ENCODE measurements at places on chromosomes 4 and X. TPM values are rescaled to one million over a fixed set of nuclear protein-coding genes. Genes with fewer than 3 reads are reported as not detected.
A peak's percentile ranks its signal among the peaks of the same experiment; 100 is the strongest.

The MAGEA8 gene
- total RNA-seq = not detected

The GPR143 gene
- not detected for total RNA-seq

The DCAF4L1 gene
- not detected for total RNA-seq

The TMEM271 gene
- not detected for total RNA-seq

DNA sequence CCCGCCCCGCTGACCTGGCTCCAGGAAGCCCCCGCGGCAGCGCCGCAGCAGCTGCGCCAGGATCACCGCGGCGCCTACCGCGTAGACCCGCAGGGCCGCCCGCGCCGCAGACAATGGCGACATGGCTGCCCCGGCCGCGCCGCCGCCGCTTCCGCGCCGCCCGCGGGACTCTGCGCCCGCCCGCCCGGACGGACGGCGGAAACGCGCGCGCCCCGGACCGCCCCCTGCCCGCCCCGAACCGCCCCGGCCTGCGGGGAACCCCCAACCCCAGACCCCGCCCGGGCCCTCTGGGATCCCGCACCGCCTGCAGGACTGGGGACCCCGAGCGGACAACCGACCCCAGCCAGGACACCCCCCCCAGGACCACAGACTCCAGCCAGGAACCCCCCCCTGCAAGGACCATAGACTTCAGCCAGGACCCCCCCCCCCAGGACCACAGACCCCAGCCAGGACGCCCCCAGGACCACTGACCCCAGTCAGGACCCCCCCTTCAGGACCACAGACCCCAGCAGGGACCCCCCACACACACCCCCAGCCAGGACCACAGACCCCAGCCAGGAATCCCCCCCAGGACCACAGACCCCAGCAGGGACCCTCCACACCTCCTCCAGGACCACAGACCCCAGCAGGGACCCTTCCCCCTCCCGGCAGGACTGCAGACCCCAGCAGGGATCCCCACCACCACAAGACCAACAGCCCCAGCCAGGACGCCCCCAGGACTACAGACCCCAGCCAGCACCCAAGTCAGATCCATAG lies at the start of the genes DHRSX and ZBED1:
Gene DHRSX (minus strand): TSS at position 174 of the 756 bp plus-strand sequence. CDS start 51 bp downstream, at position 123.
Gene ZBED1 (minus strand): TSS at position 174 of the 756 bp plus-strand sequence. CDS start 10,257 bp downstream, outside the sequence.
- peak within 1 kb of the TSS; percentile 92 for H3K27ac ChIP-seq
- peaks cover 27% of the 10 kb centered on the region for H3K4me1 ChIP-seq
- DNase-seq = no peak
- no peaks in the 10 kb centered on the region for H3K36me3 ChIP-seq
- H3K4me3 ChIP-seq = peak within 1 kb of the TSS; percentile 60
- no peaks in the 10 kb centered on the region for H3K27me3 ChIP-seq

DNA sequence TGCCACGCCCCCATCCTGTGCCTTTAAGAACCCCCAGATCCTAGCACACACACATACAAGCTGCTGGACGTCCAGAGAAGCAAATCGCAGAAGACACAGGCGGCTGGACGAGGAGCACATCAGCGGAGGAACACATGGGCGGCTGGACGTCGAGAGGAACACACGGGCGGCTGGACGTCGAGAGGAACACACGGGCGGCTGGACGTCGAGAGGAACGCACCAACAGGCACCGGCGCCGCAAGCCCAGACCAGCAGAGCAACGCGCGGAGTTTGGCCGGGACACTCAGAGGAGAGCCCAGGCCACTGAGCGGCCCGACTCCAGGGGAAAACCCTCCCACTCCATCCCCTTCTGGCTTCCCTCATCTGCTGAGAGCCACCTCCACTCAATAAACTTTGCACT lies 17.2 kb downstream of the ZCCHC13 start:
- no peak overlapping the region for H3K4me3 ChIP-seq
- no peaks in the 10 kb centered on the region for H3K36me3 ChIP-seq
- peaks cover 7% of the 10 kb centered on the region for H3K27me3 ChIP-seq
- no peak for DNase-seq
- no peak overlapping the region for H3K27ac ChIP-seq

DNA sequence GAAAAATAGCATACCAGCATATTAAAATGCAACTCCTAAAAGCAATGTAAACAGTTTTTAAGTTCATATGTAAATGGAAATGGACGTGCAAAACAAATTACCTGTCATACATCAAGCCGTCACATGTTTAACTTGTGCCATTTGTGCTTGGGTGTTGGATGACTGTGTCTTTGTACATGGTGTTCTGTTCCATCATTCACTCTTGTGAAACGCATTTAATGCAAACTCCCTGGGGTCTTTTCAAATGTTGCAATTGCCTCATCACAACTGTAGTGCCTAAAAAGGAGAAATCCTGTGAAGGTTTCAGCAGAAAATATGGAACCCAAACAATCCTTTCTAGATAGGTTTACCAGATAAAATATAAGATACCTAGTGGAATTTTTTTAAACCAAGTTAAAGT lies 52.4 kb downstream of the PHOX2B start:
- H3K27ac ChIP-seq = no peak overlapping the region
- no peak overlapping the region for H3K4me3 ChIP-seq
- no peaks in the 10 kb centered on the region for H3K27me3 ChIP-seq
- H3K4me1 ChIP-seq = no peaks in the 10 kb centered on the region
- DNase-seq = no peak
- no peaks in the 10 kb centered on the region for H3K36me3 ChIP-seq

- no peaks in the 10 kb centered on the region for H3K4me1 ChIP-seq
- H3K27ac ChIP-seq = no peak overlapping the region
- no peak overlapping the region for H3K4me3 ChIP-seq
- no peaks in the 10 kb centered on the region for H3K27me3 ChIP-seq
- no peak for DNase-seq
Observed at GRCh38 chr4:62627671-62628070, 1427.5 kb downstream of the ADGRL3 start.
